Fibroblast of mammary gland (primary cell): ENCODE measurements at places on chromosomes 13 and 19.

- no peak for DNase-seq
Observed at GRCh38 chr13:91346850-91347201, 661 bp upstream of the MIR17HG start.

DNA sequence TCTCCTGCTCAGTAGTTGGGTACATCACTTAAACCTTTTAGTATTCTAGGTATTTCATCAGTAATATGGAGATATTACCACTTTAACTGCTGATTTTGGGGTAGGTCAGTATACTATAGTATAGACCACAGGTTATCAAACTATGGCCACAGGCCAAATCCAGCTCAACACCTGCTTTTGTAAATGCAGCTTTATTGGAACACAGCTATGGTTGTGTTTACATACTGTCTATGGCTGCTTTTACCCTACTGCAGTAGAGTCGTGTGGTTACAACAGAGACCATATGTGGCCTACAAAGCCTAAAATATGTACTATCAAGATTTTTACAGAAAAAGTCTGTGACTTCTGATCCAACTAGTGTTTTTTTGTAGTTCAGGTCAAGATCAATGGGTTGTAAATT, 10.3 kb downstream of the COG6 start:
- DNase-seq: no peak

DNA sequence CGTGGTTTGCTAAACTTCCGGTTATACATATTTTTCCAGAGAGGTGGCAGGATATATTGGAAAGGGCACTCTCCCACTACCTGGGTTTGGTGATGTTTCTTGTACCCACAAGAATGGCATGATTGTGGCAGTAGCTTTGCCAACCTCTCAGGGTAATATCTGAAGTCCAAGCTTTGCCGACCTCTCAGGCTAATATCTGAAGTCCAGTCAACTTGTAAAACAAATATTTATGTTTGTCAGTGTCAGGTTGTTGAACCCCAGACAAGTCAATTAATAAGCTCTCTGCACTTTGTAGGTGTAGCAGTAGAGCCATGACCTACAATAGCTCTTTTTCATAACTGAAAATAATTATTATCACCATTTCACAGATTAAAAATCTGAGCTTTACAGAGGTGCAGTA, 167.0 kb downstream of the POU4F1 start:
- no peak for DNase-seq

- DNase-seq: no peak
Observed at GRCh38 chr19:38452430-38453366, 19.2 kb downstream of the RYR1 start.

DNA sequence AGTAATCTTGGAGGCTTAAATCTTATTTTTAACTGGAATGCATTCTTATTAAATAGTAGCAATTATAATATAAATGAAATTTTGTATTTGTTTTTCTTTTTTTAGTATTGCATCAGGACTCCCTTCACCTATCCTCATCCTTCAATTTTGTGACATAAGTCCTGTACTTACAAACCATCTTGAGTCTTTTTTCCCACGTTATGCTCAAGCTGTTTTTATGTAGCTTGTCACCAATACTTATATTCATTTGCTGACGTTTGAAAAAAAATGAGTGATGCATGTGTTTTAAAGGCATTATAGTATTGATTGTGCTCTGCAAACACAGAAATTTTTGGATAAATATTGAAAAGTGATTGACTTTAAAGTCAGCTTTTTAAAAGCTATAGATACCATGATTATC, 888 bp downstream of the GPR18 start:
- no peak for DNase-seq

- DNase-seq: no peak
Observed at GRCh38 chr19:37160153-37160552, 12.3 kb downstream of the ZNF585A start.

DNA sequence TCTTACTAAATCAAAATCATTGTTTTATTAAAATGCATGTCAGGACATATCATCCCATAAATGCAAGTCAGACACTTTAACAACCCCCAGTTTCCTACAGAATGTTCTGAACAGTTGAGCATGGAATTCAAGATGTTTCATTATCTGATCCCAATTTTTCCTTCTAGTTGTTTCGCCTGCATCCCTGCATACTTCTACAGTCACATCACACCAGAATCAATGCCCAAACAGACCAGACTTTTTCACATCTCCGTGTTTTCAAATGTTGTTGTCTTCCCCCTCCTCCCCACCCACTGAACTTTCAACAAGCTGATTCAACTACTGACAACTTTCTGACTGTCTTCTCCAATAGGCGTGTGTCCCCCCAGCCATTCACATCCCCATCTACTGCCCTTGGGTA, 48.6 kb downstream of the LHFPL6 start:
- DNase-seq: no peak

- peak; percentile 88 for DNase-seq
Observed at GRCh38 chr13:27607125-27607524, 13.2 kb downstream of the LNX2 start.

GRCh38 chr13:28408863-28409262, 86.1 kb downstream of the FLT1 start:
- DNase-seq: no peak

DNA sequence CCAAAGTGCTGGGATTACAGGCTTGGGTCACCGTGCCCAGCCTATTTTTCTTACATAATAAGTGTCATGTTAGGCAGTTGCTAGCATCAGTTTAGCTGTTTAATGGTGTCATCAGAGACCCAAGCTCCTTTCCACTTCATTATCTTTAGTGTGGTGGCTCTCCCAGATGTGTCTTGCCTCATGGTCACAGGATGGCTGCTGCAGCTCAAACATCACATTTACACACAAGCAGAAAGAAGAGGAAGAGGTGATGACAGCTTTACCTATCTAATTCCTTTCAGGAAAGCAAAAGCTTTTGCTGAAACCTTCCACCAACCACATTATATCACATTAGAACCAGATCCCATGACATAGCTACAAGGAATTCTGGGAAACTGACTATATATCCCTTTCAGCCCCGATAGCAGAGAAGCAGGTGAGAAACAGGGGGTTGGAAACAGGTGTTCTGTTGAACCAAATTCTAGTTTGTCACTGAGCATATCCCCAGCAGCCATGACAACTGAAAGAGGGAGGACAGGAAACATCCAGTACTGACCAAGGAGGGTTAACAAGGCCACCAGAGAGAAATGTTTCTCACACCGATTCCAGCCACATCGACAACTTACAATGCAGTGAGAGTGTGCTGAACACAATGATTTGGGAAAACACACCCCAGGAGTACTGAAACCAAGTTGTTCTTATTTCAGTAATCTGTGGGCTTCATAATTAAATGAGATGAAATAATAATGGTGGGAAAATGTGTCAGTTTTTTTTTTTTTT, 617.0 kb downstream of the UQCRFS1 start:
- no peak for DNase-seq

DNA sequence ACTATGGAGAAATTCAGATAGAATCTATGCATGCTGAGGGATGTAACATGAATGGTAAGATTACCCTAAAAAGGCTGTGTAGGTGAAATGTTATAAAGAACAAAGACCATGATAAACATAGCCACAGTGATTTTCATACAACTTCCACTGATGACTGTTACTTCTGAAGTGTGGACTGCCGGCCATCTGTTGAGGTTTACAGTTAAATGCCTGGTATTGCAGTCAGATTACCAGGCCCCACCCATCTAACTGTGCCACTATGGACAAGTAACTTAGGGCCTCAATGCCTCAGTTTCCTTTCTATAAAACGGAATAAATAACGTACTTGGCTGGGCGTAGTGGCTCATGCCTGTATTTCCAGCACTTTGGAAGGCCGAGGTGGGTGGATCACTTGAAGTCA, 395.6 kb downstream of the KLF12 start:
- DNase-seq: peak; percentile 12

DNA sequence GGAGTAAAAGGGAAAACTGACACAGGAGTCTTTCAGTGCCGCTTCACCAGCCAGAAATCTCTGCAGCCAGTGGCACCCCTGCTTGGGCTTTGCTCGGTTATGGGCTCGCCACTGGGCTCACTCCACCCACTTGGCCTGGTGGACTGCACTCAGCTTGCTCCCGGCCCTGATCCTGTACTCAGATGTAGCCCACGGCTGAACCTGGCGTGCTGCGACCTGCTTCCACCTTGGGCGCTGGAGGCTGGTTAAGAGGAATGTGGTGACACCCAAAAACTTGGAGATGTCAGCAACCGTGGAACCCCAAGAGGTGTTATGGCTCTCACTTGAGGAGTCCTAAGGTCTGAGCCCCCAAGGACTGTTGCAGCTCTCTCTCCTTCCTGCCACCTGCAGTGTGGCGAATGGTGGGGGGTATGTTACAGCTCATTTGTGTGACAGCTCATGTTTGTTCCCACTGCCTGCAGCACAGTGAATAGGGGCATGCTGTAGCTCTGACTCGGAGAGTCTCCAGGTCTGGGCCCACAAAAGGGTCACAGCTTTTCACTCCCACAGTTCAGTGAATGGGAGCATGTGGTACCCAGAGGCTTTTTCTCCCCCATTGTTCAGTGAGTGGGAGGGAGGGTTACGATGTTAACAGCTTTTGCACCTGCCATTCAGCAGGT, 1124.5 kb upstream of the ATXN8OS start:
- DNase-seq: no peak

GRCh38 chr13:38664906-38665305, 22.0 kb upstream of the FREM2 start:
- DNase-seq: no peak

- DNase-seq: no peak
Observed at GRCh38 chr13:23599083-23599925, 29.1 kb downstream of the TNFRSF19 start.

GRCh38 chr13:24005755-24006281, 108.5 kb upstream of the C1QTNF9B start:
- no peak for DNase-seq

DNA sequence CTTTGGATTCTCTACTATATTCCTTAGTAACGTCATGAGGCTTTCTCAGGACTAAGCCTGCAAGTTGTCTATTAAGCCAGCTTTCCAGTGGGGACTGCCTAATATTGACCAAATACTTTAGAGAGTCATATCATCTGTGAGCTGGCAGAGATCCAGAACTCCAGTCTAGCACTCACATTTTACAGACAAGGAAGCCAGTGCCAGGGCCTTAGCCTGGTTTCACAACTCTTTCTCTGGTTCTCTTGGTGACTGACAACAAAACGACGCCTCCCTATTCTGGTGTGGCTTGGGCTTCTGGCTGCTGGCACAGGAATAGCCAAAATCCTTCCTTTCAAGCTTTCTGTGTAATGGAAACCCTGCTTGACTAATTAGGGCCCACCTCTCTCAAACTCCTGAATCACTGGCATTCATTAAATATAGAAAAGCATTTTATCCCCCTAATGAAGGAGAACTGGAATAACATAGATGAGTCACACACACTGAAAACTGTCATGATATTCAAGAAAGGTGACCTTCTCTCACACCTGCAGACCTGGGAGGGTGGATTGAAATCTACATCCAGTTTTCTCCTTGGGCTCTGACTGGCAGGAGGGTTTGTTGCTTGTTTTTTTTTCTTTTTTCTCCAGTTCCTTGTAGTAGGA, 75.2 kb upstream of the UBL3 start:
- DNase-seq: peak; percentile 86

- DNase-seq: no peak
Observed at GRCh38 chr13:103006641-103007426, 59.4 kb downstream of the SLC10A2 start.

GRCh38 chr19:21758296-21758695, 9.1 kb downstream of the ZNF100 start:
- no peak for DNase-seq

DNA sequence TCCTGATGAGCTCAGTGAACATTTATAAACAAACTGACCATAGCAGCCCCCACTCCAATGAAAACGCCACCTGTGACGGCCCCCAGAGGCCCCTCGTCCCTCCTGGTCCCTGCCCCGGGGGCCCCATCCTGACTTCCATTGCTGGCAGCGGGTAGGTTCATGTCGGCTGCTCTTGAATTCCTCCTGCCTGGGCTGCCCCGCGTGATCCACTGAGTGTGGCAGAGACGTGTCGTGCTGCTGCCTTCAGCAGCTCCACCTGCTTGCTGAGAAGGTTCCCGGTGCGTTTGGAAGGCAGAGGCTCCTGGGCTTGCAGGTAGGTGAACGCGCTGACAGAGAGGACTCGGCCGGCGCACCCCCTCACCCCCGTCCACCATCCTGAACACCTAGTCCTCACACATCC, 11.6 kb downstream of the C2CD4C start:
- DNase-seq: no peak

- no peak for DNase-seq
Observed at GRCh38 chr19:39003188-39003587, 27.6 kb upstream of the FBXO17 start.

GRCh38 chr19:35370722-35371121, at the start of gene GPR42:
Gene GPR42 (plus strand): TSS chr19:35371068. CDS start chr19:35371360, 292 bp downstream.
- DNase-seq: no peak

DNA sequence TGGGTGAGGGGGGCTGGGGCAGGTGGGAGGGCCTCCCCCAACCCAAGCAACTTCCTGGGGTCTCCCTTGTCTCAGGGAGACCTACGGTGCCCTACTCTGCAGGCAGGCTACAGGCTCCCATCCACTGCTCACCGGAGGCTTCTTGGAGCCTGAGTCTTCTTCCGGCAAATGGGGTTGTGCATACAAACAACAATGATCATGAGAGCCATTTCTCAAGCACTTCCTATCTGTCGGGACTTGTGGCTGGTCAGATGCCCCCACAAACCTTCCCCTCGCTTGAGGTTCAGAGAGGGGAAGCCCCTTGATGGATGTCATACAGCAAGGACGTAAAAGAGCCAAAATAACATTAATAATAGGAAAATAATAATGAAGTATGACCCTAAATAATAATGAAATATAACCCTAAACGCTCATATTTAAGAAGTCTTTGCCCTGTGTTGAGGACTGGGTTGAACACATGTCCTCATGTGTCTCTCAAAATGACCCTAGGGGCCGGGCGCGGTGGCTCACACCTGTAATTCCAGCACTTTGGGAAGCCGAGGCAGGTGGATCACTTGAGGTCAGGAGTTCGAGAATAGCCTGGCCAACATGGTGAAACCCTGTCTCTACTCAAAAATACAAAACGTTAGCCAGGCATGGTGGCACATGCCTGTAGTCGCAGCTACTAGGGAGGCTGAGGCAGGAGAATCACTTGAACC, 727 bp downstream of the CD37 start:
- no peak for DNase-seq

DNA sequence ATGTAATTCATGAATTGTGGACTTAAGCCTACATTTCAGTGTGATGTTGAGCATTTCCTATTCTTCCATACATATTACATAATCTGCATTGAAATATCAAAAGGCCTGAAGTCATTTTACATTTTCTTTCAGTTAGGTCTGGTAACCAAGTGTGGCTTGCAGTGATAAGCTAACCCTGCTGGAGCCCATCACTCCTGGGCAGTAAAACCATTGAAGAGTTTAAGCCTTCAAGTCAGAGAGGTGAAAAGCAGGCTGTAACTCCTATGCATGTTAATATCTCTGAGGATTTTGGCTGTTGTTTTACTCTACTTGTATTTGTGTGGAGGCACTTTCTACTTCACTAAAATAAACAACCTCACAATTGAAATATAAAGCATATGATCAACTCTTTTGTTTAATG, 248.8 kb downstream of the SLITRK5 start:
- no peak for DNase-seq
